CD4-positive, alpha-beta memory T cell (primary cell): ENCODE measurements at places on chromosomes 7 and 10. TPM values are rescaled to one million over a fixed set of nuclear protein-coding genes. Genes with fewer than 3 reads are reported as not detected.

Gene SPAM1
- not detected for total RNA-seq

DNA sequence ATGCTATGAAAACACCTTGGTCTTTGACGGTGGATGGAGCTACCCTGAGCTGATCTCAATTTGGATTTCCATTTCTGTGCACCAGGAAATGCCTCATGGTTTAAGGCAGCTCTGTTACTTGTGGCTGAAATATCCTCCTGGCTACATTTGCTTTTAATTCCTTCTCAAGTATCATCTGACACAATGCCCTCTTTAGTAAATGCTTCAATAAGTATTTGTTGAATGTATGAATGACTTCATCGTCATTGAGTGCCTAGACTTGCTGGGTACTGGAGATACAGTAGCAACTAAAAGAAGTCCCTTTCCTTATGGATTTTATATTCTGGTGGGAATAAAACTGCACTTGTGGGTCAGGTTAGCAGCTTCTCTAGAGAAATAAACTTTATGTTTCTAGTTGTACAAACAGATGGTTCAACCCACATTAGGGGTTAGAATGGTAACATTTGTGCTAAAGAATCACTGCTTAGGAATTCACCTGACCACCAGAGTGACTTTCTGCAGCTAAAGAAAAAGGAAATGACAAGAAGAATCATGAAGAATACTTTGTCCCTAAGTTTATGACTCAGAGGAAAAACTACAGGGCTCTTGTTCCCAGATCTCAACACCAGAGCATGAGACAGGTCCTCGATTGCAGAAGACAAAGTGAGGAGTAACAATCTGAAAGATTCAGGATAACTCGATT, 21.8 kb upstream of the SMNDC1 start:
- no peaks in the 10 kb centered on the region for H3K36me3 ChIP-seq
- DNase-seq, result no peak
- no peaks in the 10 kb centered on the region for H3K4me1 ChIP-seq
- H3K4me3 ChIP-seq, result no peak overlapping the region

GRCh38 chr10:124943301-124944092, 1.6 kb downstream of the ZRANB1 start:
- no peak for DNase-seq
- no peak overlapping the region for H3K4me3 ChIP-seq
- peaks cover 11% of the 10 kb centered on the region for H3K4me1 ChIP-seq
- no peaks in the 10 kb centered on the region for H3K36me3 ChIP-seq

GRCh38 chr7:2142386-2142785, 90.4 kb downstream of the MAD1L1 start:
- H3K27ac ChIP-seq, result no peak overlapping the region
- H3K4me1 ChIP-seq, result peaks cover 8% of the 10 kb centered on the region
- no peaks in the 10 kb centered on the region for H3K27me3 ChIP-seq

- H3K36me3 ChIP-seq, result no peaks in the 10 kb centered on the region
- DNase-seq, result no peak
- H3K27me3 ChIP-seq, result no peaks in the 10 kb centered on the region
- no peak overlapping the region for H3K27ac ChIP-seq
- H3K4me1 ChIP-seq, result no peaks in the 10 kb centered on the region
These were observed 76.2 kb upstream of the SLC25A13 start for GRCh38 chr7:96397936-96398598.

DNA sequence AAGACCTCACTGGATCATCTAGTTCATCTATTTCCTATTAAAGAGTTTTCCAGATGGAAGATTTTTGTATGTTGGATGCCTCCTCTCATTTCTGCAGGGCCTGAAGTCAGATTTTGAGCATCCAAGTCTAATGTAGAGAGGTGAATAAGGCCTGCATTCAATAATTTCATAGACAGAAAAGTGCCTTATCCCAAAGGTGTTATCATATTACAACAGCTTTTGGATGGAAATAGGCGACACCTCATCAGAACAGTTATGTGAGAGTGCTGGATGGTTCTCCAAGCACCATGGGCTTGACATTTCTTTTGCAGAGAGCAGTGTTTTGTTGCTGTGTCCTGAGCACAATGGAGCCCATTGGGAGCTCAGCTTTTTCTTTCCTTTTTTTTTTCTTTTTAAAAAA, 162.4 kb upstream of the MEOX2 start:
- H3K36me3 ChIP-seq, result no peaks in the 10 kb centered on the region
- no peaks in the 10 kb centered on the region for H3K4me1 ChIP-seq
- H3K27me3 ChIP-seq, result no peaks in the 10 kb centered on the region
- no peak for DNase-seq
- H3K4me3 ChIP-seq, result no peak overlapping the region
- no peak overlapping the region for H3K27ac ChIP-seq

DNA sequence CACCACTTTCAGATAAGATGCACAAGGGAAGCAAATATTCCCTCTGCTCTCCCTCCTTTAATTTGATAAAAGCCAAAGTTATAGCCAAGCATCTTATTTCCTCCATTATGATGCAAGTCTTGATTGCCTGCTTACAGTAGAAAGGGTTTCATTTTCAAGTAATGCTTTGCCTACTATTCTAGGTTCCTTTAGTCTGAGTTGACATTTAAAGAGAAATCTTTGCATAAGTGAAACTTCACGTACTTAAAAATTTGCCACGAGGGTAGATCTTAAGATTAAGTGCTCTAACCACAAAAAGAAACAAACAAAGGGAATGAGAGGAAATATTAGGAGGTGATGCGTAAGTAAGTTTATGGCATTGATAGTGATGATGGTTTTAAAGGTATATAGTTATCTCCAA, 78.1 kb upstream of the VWDE start:
- H3K27ac ChIP-seq, result no peak overlapping the region
- H3K4me1 ChIP-seq, result peaks cover 6% of the 10 kb centered on the region
- H3K27me3 ChIP-seq, result no peaks in the 10 kb centered on the region
- DNase-seq, result no peak
- H3K36me3 ChIP-seq, result no peaks in the 10 kb centered on the region
- H3K4me3 ChIP-seq, result no peak overlapping the region

GRCh38 chr7:29265208-29265923, 70.8 kb downstream of the CHN2 start:
- no peak overlapping the region for H3K27ac ChIP-seq
- no peak overlapping the region for H3K4me3 ChIP-seq
- H3K36me3 ChIP-seq, result no peaks in the 10 kb centered on the region
- H3K27me3 ChIP-seq, result no peaks in the 10 kb centered on the region
- no peak for DNase-seq

DNA sequence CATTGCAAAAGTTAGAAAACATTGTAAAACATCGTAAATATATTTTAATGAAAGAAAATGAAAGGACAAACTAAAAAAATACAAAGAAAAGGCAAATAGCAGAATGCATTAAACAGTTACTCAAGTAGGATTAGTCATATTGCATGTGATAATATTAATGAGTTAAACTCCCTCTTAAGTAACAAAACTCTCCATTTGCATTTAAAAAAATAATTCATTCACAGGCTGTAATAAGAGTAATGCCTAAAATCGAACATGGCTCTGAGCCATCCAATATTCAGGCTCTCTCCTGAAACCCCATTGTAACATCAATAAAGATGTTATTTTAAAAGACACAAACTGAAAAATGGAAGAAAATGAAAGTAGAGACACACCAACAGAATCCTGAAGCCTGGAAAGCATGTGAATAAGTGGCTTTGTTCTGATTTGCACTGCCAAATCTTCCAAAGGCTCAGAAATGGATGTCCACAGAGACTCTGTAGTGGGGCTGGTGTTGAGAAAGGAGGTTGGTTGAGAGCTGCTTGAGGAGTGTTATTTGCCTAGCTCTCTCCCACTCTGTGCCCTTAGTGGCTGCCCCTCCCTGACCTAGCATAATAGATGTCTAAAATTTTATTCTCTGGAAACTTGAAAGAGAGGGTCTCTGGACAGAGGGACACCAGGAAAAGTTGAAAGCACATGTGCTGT, 268.3 kb upstream of the MEOX2 start:
- no peak overlapping the region for H3K4me3 ChIP-seq
- no peaks in the 10 kb centered on the region for H3K36me3 ChIP-seq
- no peaks in the 10 kb centered on the region for H3K27me3 ChIP-seq

- no peaks in the 10 kb centered on the region for H3K4me1 ChIP-seq
- H3K36me3 ChIP-seq, result no peaks in the 10 kb centered on the region
- no peak overlapping the region for H3K27ac ChIP-seq
- no peak for DNase-seq
- no peaks in the 10 kb centered on the region for H3K27me3 ChIP-seq
These were observed 151.0 kb downstream of the CHN2 start for GRCh38 chr7:29345590-29345989.
